Upper lobe of right lung (tissue), 1 donor: ENCODE measurements at places on chromosomes 1 and 21.
A peak's percentile ranks its signal among the peaks of the same experiment; 100 is the strongest.

- DNase-seq = no peak
Measured at GRCh38 chr1:8629241-8630091, 188.0 kb downstream of the RERE start.

- peak; percentile 86 for DNase-seq
Measured at GRCh38 chr1:23177438-23178380, 9.1 kb upstream of the LUZP1 start.

DNA sequence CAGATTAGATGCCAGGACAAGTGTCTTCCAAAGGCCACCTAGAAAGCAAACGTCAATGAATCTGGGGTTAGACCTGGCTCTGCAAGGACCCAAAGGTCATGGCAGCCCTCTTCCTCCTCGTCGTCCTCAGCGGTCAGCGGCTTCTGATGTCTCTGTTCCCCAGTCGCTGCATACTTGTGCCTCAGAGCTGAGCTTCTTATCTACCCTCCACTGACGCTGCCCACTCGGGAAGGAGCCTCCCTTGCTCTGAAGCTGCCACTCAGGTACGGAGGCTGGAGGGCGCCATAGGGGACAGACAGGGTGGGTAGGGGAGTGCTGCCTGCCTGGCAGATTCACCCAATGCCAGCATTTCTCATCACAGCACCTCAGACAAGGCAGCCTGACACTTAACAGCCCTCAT is 11.4 kb upstream of the UMODL1 start:
- peak; percentile 44 for DNase-seq

GRCh38 chr1:191432817-191433216 is 725.4 kb upstream of the RGS18 start:
- no peak for DNase-seq

GRCh38 chr1:76068953-76069561 is 5.5 kb upstream of the ST6GALNAC3 start:
- DNase-seq = no peak

DNA sequence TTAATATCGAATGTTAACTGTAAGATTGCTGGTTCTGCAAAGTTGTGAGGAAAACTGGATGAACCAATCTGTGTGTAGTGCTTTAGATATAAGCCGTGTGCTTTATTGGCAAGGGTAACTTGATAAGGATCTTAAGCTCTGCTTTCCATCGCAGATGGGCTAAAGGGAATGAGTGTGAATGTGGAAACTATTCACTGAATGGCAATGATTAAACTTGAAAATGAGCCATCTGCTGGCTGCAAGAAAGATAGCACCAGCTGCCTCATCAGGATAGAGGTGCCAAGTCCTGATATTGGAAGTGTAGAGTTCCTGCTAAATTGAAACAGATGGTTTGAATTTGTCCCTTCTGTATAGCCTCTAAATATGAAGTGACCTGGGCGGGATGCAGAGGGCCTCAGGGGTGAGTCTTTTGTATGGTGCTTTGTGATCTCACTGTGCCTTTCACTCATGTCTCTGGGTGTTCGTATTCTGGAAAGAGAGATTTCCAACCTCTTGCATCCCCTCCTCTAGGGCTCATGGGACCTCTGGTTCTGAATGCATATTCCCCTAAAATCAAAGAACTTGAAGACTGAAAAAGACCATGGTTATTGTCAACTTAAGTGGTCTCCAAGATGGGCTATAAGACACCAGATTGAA is 9.2 kb downstream of the FCRL3 start:
- no peak for DNase-seq

DNA sequence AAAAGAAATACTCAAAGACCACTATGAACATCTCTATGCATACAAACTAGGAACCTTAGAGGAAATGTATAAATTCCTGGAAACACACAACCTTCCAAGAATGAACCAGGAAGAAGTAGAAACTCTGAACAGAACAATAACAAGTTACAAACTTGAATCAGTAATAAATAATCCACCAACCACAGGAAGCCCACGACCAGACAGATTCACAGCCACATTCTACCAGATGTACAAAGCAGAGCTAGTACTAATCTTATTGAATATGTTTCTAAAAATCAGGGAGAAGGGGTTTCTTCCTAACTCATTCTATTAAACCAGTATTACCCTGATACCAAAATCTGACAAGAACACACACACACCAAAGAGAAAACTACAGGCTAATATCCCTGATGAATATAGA is 263.8 kb downstream of the NCAM2 start:
- DNase-seq = no peak

- DNase-seq = no peak
Measured at GRCh38 chr1:38456531-38456876, 403.1 kb downstream of the RRAGC start.

- no peak for DNase-seq
Measured at GRCh38 chr1:171345536-171345935, 31.6 kb downstream of the FMO4 start.

GRCh38 chr1:84436876-84437655 is 38.8 kb downstream of the DNASE2B start:
- no peak for DNase-seq

- DNase-seq = no peak
Measured at GRCh38 chr1:74422421-74423292, 89.8 kb downstream of the LRRC53 start.

DNA sequence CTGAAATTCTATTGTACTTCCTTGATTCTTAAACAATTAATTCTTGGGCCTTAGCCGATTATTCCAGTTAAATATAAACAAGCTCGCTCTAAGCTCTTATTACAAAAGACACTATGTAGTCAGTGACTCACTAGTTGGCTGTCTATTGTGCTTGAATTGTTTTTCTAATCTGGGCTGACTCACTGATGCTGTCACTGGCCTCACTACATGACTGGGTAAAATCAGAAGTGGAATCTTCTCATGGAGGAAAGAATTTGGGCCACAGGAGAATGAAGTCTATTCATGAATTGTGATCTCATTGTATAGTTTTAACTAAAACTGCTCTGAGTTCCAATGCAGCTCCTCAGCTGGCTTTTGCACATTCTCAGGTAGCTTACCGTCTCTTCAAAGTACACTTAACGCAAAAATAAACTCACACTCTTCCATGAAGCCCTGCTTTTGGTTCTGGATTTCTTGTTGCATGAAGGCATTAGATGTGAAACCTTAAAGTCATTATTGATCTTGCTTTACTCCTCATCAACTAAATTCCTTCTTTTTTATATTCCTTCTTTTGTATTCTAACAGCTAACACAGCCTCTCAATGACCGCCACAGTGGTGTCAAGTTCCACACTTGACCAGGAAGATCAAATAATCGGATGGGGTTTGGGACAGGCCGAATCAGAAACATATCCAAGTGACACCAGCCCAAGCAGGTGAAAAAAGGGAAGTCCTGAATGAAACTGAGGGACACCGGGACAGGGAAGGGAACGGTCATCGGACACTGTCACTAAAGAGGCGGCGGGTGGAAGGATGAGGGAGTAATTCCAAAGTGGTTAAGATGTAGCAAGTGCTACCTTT is 80.9 kb upstream of the LBR start:
- no peak for DNase-seq

GRCh38 chr1:226454349-226454748 is 46.5 kb upstream of the PARP1 start:
- DNase-seq = no peak

DNA sequence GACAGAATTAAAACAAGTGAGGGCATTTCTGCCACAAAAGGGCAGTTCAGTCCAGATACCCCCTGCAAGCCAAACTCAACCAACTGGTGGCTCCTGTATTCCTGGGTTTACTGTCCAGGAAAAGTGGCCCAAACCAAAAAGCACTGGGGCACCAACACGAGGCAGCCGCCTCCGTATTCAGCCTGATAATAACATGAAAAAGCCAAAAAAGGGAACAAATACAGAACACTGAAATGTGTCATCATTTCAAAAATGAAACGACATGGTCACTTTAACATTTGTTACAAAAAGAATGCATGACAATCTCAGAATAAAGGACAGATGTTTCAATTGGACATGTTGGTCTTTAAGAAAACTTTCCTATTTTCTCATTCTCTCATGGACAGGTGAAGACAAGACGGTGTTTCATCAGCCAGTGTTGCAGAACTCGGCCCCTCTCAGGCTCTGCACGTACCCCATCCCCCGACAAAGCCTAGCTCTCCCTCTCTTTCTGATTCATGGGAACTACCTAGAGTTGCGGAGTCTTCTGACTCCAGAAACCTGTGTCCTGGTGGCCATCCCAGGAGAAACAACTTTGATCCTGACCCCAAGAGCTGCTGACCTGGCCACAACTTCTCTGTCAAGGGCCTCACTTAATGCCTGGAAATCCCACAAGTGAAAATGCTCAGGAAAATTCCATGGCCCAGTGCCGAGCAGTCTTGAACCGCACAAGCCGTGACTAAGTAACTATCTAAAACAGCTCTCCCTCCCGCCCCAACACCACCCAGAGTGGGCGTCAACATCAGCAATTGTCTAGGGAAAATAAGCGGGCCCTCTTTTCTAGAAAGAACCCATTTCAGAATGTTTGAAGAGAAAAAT is 27.1 kb downstream of the ZBTB17 start:
- DNase-seq = peak; percentile 80

GRCh38 chr1:63721531-63722189 is 52.2 kb upstream of the ROR1 start:
- DNase-seq = no peak

DNA sequence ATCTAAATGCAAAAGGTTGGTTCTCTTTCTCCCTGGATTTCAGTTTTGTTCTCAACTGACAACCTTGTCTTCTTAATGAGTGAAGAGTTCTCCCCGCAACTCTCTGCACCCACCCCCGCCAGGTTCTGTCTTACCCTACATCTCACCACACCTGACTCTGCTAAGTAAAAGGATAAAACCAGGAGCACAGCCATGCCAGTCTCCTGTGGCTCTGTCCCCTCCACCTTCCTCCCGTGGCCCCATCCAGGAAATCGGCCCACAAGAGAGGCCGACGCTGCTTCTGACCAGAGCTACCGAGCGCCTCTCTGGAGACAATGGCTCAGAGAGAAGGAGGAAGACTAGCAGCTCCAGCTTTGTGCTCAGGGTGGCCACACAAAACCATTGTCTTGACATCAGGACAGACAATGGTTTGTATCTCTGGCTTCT is 72.2 kb downstream of the PLEKHA6 start:
- no peak for DNase-seq
